ENCODE measurements at places on chromosomes 11 and 22.

- DNase-seq, result no peak
Measured at GRCh38 chr11:16239141-16240105, 116.9 kb downstream of the SOX6 start.

DNA sequence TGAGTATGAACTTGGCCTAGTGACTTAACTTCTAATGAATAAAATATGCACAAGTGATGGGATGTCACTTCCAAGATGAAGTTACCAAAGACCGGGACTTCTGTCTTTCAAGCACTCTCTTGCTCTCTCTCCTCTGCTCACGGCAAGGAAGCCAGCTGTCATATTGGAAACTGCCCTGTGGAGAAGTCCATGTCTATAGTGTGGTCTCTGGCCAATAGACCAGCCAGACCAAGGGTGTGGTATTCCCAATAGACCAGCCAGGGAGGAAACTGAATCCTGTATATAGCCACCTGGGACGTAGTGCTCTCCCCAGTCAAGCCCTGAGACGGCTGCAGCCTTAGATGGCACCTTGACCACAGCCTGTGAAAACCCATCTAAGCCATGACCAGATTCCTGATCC lies 93.2 kb upstream of the ALX4 start:
- no peak for DNase-seq

- DNase-seq, result no peak
Measured at GRCh38 chr22:17396516-17396915, 27.3 kb downstream of the CECR2 start.

GRCh38 chr11:9059406-9059805 lies 32.0 kb downstream of the SCUBE2 start:
- DNase-seq, result no peak

- no peak for DNase-seq
Measured at GRCh38 chr11:88327462-88328143, 9.9 kb downstream of the CTSC start.

DNA sequence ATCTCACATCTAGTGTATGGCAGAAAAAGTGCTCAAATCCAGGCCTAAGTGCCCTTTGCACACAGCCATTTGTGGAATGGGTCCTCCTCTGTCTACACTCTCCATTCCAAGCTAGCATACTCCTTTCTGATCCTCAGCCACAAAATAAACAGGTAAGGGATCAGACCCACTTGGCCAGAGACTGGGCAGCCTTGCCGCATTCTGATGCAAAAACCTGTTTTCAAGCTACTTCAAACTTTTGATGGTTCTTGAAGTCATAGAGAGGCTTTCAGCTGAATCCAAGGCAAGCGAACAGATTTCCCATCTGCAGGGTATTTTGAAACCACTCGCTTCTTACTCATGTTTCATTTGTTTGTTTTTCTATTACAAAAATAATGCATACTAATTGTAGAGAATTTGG lies 136.6 kb upstream of the NAV2 start:
- no peak for DNase-seq

DNA sequence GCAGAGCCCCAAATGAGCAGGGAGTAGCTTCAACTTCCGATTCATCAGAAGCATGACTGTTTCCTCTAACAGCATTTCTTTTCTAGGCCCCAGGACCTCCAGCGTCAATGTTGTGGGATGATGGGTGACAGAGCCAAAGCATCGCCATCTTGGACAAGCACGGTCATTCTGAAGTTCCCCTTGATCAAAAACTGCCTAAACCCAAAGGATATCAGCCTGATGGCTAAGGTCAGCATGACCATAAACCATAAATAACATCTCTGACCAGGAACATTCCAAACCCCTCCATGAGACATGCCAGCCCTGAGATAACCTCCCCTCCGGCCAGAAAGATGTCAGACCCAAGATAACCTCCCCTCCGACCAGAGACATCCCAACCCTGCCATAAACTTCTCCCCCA lies 28.8 kb upstream of the TREH start:
- no peak for DNase-seq

GRCh38 chr11:91653079-91653754 lies 571.4 kb upstream of the FAT3 start:
- DNase-seq, result no peak

GRCh38 chr11:10655943-10656576 lies 37.5 kb downstream of the IRAG1 start:
- no peak for DNase-seq

DNA sequence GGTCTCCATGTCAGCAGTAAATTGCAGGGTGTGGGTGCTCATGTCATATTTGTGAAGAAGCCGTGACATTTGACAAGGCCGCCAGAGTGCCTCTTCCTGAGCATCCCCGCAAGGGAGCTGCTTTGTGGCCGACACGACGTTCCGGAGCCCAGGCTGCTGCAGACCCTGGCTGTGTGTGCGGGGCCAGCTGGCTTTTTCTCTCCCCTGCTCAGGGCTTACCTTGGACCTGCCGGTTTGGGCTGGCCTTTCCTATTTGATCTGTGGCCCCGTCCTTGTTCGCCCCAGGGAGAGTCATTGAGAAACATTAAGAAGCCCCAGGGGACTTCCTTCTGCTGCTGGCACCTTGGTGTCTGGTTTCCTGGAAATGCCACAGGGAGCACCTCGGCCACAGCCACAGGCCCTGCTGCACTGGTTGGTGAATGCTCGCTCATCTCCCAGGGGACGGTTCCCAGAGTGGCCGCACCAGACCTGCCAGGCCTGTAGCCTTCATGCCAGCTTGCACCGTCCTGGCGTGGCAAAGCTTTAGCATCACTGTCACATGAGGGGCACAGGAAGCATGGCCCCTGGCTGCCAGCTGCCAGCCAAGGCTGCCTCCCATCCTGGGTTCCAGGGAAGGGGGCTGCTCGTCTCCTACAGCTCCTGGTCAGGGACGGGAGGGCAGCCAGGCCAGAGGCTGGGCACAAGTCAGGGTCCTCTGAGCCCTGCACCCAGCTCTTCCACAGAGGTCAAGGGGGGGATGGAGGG lies 5.4 kb downstream of the GRK2 start:
- no peak for DNase-seq

DNA sequence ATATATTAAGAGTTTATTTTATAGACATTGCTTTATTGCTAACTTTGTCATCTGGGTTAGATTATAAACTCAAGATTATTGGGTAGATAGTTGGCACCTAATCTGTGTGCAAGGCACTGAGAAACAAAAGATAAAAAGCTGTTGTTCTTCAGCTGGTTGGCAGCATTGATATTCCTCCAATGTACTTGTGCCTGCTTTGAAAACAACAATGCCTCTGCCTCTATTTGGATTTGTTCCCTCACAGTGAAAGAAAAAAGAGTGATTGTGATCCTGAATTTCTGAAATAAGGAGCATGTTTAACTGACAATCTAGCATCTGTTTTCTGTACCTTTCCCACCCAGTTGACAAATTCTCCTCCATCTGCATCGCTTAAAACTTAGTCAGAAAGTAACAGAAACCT lies 98.3 kb downstream of the TYR start:
- DNase-seq, result no peak

- no peak for DNase-seq
Measured at GRCh38 chr22:40578171-40578570, 58.3 kb downstream of the MRTFA start.

DNA sequence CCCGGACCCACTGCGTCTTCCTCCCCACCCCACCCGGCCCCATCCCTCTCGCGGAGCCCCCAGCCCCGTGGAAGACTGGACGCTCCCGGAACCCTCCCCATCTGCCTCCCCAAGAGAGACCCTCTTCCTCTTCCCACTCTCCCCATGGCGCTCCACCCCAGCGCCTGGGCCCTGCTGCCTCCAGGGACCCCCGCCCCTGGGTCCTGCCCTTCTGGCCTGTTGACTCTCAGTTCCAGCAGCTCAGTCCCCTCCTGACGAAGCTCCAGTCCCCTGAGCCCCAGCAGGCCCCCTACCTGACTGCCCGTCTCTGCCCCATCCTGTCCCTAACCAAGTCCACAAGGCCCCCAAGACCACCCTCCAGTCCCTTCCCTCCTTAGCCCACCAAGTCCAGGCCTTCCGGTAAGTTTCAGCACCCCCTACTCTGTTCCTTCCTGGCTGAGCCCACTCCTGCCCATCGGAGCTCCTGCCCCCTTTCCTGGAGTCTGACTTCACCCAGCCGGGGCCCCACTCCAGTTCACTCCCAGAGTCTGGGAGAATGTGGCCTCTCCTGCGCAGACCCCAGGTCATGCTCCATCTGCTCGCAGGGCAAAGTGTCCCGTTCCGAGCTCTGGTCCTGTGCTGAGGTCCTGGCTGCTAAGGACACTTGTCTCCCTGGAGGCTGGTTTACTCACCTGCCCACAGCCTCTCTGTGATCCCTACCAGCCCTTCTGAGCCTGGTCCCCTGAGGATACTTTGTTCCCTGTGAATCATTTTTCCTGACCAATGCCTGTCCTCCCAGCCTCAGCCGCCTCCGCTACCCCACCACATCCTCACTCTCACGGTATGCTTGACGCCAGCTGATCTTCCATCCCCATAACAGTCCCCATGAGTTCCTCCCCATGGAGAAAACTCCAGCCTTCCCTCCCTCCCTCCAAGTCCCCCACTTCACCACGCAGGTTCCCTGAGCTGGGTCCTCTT lies 722 bp downstream of the IFITM10 start:
- DNase-seq, result no peak

All from DMS 273 treated with DMSO at 0.1 percent for 48 hours (cell line).